ENCODE measurements at places on chromosomes 13 and 19. TPM values are rescaled to one million over a fixed set of nuclear protein-coding genes. Genes with fewer than 3 reads are reported as not detected.

DNA sequence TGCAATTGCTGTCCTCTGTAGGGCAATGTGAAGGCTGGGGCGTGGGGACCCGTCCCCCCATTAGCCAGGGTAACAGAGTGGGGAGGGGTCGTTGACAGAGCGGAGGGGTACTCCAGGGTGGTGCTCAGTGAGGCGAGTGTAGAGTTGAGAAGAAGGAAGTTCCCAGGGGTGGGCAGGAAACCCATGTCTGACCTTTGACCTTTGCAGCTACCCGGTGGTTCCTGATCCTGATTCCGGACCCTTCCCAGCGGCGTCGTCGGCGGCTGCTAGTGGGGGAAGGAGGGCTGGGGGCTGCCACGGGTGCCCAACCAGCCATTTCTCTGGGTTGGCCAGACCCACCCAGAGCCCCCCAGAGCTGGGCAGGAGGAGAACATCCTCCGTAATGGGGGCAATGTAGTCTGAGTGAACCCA is 2.1 kb upstream of the PLVAP start:
- DNase-seq: no peak

- DNase-seq: no peak
These were observed 767.6 kb upstream of the SLITRK1 start for GRCh38 chr13:84649853-84650252.

DNA sequence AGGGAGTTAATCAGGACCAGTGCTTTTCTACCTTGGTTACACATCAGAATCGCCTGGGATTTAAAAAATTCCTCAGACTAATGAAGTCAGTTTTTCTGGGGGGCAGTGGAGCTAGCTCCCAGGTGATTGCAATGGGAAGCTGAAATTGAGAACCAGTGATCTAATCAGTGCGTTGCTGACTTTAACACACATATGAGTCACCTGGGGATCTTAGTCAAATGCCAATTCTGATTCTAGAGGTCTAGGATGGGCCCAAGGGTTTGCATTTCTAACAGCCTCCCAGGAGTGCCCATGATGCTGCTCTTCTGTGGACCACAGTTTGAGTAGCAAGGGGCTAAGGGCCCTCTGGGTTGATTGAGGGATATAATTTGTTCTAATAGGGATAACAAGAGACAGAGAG is 54.5 kb downstream of the KL start:
- no peak for DNase-seq

GRCh38 chr13:61123538-61124289 is 291.9 kb downstream of the PCDH20 start:
- no peak for DNase-seq

DNA sequence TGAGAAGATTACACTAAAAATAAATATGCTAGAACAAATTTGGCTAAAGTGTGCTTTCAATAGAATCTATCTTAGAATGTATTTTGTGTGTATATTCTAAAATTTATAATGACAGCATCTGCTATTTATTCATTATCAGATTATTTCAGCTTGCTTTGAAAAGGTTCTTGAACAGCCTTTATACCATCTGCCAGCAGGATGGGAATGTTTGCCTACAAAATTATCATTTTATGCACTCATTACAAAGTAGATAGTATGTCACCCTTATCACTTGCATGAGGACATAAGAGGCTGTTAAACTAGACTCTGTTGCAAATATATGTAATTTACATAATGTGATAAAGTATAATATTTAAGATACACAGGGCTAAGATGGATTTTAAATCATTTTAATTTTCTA is 1286.9 kb upstream of the PCDH20 start:
- DNase-seq: no peak

GRCh38 chr19:35816846-35817245 is 4.2 kb upstream of the PRODH2 start:
- DNase-seq: no peak

GRCh38 chr13:69912630-69913029 is 195.0 kb upstream of the ATXN8OS start:
- DNase-seq: no peak

- no peak for DNase-seq
These were observed 42.6 kb downstream of the ZNF146 start for GRCh38 chr19:36257520-36257876.

DNA sequence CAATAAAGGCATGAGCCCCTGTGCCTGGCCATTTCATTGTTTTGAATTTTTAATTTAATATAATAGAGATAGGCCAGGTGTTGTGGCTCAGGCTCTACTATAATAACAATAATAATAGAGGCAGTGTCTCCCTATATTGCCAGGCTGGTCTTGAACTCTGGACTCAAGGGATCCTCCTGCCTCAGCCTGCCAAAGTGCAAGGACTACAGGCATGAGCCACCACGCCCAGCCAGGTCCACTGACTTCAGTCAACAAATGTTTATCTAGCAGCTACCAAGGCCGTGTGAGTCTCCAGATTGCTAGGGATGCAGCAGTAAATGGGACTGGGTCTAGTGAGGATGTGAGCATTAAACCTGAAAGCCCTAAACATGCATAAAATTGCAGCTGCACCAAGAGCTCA is 13.8 kb upstream of the ILF3 start:
- DNase-seq: no peak

GRCh38 chr19:7619671-7620441 is 9.5 kb downstream of the XAB2 start:
- DNase-seq: no peak

DNA sequence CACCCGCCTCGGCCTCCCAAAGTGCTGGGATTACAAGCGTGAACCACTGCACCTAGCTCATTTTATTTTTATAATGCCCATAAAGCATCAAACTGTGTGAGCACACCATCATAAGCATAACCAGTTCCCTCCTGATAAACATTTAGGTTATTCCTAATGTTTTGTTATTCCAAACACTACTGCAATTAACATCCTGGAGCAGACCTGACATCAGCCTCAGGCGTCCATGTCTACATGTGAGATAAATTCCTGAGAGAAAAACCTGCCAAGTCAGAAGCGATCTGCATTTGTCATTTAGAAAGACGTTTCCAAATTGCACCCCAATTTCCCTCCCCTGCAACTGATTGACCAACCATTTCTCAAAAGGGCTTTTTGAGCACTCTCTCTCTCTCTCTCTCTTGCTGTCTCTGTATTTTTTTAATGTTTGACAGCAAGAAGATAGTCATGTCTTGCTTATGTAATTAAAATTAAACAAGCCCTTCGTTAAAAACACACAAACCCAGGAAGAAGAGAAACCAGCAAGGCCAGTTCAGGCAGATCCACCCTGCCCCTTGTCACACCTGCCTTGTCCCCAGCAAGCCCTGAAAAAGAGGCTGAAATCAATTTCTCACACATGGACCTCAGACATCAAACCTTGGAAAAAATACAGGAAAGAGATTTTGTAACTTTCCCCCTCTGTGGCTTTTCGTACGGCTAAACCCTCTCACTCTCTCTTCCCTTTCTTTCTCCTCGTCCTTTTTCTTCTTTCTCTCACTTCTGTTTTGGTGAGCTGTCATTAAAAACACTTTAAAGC is 9.9 kb downstream of the LYPD3 start:
- no peak for DNase-seq

GRCh38 chr13:26486550-26486949 is 70.9 kb upstream of the WASF3 start:
- no peak for DNase-seq

DNA sequence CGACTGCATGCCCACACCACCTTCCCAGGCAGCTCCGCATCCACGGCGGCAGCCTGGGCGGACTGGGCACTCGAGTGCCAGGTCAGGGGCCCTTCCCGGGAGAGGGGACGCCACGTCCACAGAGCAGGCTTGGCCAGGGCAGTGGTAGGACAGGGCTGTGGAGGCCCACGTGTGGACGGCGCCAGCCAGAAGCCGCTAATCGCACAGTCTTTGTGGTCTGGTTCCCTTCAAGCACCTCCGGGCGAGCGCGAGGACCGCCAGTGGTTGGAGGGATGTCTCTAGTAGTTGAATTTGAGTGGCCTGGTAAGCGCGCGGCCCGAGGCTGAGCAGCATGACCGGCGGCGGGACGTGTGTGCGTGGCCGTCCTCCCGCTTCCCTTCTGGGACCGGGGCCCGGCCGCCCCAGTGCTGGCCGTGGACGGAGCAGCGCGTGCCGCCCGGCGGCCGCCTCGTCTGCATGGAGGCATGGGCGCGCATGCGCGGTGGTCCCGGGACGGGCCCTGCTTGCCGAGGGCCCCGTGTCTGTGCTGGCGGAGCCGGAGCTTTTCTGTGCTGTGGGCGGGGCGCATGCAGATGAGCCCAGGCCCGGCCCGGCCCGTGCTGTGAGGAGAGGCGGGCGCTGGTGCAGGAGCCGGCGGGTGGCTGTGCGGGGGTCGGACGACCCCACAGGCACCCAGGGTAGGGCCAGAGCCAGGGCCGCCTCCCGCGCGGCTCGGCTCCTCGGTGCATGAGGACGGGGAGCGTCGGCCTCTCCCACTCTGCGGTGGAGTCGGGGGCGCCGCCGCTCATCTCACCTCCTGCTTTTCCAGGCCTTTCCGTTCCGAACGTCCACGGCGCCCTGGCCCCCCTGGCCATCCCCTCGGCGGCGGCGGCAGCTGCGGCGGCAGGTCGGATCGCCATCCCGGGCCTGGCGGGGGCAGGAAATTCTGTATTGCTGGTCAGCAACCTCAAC is 8.6 kb downstream of the PTBP1 start:
- no peak for DNase-seq

GRCh38 chr13:20127562-20128458 is 33.0 kb downstream of the GJA3 start:
- DNase-seq: peak; percentile 76

- DNase-seq: no peak
These were observed 13.5 kb upstream of the QTRT1 start for GRCh38 chr19:10687518-10688288.

The METTL21C gene
- not detected for total RNA-seq

The MCEMP1 gene
- total RNA-seq: not detected

The XRCC1 gene
- 73.0 TPM for total RNA-seq

The HIF3A gene
- total RNA-seq: not detected

The ZNF491 gene
- 0.41 TPM for total RNA-seq

The TMPRSS9 gene
- total RNA-seq: 0.44 TPM

The CD33 gene
- not detected for total RNA-seq

The LILRB1 gene
- total RNA-seq: not detected
